Thoracic aorta (tissue), 2 donors: ENCODE measurements at places on chromosomes 5 and 9.

DNA sequence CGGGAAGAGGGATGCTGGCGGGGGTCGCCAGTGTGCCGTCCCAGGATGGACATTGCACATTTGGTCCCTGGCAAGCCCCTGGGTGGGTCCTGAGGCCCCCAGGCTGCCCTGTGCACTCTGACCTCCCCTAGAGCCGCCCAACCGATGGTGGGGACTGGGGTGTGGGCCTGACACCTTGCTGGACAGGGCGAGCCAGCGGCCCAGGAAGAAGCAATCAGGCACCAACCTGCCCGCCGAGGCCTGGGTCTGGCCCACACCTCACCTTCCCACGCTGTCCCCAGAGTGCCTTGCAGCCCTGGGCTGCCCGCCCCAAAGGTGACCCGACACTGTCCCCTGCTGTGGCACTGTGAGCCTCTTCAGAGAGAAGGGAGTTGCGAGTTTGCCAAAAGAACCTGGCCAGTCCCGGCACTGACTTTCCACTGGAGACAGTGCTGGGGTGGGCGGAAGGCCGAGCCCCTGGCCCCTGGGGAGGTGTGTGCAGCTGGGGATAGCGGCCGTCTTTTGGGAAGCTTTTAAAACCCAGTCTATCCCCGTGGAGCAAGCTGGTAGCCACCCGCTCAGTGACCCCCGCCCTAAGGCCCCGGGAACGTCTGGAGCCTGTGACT, 12.0 kb upstream of the NRARP start:
- no peaks in the 10 kb centered on the region for H3K36me3 ChIP-seq
- peaks cover 13% of the 10 kb centered on the region for H3K4me1 ChIP-seq
- H3K27me3 ChIP-seq, result no peaks in the 10 kb centered on the region
- no peak for DNase-seq
- no peak overlapping the region for H3K4me3 ChIP-seq

GRCh38 chr9:87451149-87451548, 46.5 kb upstream of the DAPK1 start:
- no peak overlapping the region for H3K4me3 ChIP-seq
- no peak for DNase-seq
- no peaks in the 10 kb centered on the region for H3K27me3 ChIP-seq
- H3K27ac ChIP-seq, result no peak overlapping the region
- no peaks in the 10 kb centered on the region for H3K4me1 ChIP-seq

DNA sequence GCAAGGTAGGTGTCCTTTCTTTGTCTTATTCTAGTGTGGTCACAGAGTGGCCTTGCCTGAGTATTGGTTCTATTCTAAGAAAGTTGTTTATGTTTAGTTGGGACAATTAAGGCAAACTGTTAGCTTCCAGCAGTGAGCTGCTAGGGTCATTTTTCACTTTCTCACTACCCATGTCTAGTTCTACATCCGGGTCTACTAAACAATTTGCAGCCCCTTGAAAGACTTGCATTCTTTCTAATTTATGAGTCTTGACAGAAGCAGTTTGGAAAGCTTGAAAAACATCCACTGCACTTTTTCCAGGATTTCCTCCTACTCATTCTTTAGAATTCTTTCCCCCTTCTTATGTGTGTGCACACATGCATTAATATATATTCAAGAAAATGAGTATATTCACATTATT, 892.2 kb upstream of the ACO1 start:
- DNase-seq, result no peak
- H3K36me3 ChIP-seq, result no peaks in the 10 kb centered on the region
- H3K27ac ChIP-seq, result no peak overlapping the region
- no peaks in the 10 kb centered on the region for H3K27me3 ChIP-seq

DNA sequence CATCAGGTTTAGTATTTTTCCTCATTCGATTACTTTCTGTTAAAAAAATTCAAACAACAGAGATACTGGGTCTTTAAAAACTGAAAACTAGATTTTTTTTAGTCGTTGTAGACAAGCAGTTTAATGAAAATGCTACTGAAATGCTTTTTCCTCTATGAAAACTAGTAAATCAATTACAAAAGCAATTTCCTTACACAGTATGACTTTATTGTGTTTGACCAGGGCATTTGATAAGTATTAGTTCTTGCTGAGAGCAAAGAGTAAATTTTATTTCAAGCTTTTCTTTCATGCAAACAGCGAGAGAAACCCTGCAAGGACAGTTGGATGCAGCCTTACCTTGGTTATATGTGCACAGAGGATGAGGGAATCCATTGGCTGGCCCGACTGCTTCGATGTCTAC, 308.5 kb downstream of the MAT2B start:
- no peaks in the 10 kb centered on the region for H3K4me1 ChIP-seq
- H3K27ac ChIP-seq, result no peak overlapping the region
- no peak for DNase-seq
- no peaks in the 10 kb centered on the region for H3K27me3 ChIP-seq
- H3K4me3 ChIP-seq, result no peak overlapping the region

DNA sequence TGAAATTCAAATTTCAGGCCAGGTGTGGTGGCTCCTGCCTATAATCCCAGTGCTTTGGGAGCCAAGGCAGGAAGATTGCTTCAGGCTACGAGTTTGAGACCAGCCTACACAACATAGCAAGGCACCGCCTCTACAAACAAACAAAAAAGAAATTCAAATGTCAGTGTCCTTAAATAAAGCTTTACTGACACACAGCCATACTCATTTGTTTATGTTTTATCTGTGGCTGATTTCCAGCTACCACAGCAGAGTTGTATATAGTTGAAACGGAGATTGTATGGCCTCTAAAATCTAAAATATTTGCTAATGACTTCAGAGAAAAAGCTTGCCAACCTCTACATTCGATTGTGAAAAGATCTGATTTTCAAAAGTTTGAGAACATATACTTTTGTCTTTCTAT, 15.4 kb downstream of the SHLD3 start:
- DNase-seq, result no peak
- H3K4me1 ChIP-seq, result no peaks in the 10 kb centered on the region
- H3K27me3 ChIP-seq, result no peaks in the 10 kb centered on the region

- no peaks in the 10 kb centered on the region for H3K36me3 ChIP-seq
- no peaks in the 10 kb centered on the region for H3K27me3 ChIP-seq
- no peak for DNase-seq
Measured at GRCh38 chr9:4774209-4774608, 18.5 kb upstream of the RCL1 start.

DNA sequence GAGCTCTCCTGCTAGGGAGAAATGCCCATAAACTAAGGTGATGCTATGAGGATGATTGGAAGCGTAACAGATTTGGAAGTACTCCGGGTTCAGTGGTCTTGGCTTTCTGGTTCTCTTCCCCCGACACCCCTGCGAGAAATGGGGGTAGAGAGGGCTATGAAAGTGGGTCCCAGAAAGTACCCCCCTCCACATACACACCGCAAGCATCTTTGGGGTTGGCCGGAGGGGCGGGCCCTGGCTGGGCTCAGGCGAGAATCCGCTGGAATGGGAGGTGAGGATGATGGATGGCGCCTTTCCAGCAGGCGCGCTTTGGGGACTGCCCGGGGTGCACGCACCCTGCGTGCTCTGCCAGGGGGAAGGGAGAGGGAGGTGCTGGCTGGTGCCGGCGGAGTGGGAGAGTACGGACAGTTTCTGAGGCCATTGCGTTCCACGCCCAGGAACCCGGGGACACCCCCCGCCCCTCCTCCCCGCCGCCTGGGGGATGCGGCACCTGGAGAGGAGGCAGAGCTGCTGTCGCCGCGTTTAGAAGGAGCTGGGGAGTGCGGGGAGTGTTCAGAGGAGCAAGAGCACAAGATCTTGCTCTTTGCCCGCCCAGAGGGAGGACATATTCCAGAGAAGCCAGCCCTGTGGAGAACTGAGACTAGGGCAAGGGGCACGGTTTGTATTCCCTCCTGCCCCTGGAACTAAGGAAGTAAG, 1.9 kb downstream of the PCSK5 start:
- peak overlapping the region; percentile 92 for H3K4me3 ChIP-seq
- H3K27ac ChIP-seq, result peak overlapping the region; percentile 93
- DNase-seq, result no peak
- H3K36me3 ChIP-seq, result no peaks in the 10 kb centered on the region
- no peaks in the 10 kb centered on the region for H3K27me3 ChIP-seq
- peaks cover 47% of the 10 kb centered on the region for H3K4me1 ChIP-seq
